ENCODE measurements at places on chromosomes 6 and 20.

GRCh38 chr20:61731363-61732181 lies 334.1 kb downstream of the TAF4 start:
- no peak for DNase-seq

DNA sequence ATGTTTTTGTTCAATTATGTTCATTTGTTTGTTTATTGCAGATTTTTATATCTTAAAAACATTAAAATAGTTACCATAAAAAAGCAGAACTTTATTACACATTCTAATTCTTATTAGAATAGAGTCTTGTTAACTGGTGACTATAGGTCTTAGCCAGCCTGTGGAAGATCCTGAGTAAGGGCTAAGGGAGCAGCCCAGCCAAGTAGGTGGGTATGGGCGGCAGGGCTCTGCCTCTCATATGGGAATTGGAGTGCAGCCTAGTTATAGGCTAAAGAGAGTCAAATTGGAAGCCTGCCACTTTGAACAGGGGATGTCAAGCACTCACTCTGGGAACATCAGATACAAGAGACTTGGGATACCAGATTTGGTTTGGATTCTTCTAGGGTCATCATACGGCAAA lies 10.5 kb upstream of the HSF2 start:
- DNase-seq, result no peak

GRCh38 chr6:36739947-36740817 lies 42.6 kb downstream of the RAB44 start:
- DNase-seq, result no peak

DNA sequence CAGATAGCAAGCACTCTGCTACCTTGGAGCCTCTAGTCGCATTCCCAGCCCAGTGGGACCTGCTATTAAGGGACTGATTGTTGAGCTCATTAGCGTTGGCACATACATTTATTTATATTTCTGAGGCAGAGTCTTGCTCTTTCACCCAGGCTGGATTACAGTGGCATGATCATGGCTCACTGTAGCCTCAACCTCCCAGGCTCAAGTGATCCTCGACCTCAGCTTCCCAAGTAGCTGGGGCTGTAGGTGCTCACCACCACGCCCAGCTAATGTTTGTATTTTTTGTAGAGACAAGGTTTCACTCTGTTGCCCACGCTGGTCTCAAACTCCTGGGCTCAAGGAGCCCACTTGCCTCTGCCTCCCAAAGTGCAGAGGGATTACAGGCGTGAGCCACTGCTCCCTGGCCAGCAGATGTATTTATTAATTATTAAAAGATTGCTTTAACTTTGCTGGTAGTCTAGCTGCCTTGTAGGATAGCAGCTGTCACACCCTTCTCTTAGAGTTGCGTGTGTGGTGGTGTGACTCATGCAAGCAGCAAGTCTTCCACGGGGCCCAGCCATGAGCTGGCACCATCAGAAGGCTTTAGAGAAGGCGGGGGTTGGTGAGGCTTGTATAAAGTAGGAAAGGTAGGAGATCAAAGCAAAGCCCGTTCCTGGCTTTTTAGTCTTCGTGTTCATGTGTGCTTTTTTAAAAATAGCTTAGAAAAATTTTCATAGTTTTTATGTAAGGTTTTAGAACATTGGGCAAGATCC lies 16.5 kb downstream of the ACTR5 start:
- DNase-seq, result peak; percentile 47

DNA sequence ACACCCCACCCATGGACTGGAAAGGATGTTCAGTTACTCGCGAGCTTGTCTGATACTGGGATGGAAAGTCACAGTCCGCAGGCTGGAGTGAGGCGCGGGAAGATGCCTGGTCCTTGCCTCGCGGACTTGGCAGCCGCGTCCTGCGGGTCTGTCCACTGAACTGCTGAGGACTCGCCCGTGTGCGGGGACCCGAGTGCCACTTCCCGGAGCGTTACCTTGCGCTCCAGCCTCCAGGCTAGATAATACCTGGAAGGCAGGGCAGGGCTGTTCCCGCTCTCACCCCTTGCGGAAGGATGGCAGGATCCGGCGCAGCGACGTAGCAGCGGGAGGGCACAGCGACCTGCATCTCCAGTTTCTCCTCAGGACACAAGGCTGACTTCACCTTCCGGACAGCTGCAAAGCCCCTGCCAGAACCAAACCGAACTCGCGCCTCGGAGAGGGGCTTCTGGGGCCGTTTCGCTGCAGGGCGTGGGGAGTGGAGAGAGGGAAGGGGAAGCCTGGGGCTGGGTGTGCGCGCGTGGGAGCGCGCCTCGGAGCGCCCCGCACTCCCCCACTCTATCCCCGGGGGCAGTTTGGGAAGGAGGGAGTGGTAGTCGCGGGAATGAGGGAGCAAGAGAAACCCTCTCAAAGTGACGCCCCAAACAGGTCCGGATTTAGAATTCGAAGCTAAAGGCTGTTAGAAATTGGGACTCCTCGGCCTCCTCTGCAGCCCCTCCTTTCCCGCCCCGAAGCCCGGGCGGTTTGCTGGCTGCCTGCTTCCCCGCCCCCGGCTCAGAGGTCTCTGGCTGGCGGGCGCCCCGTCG lies at the start of gene KCNQ5:
Gene KCNQ5, plus strand, starts transcription at position 774 of the 803 bp plus-strand sequence.
- no peak for DNase-seq

- no peak for DNase-seq
Observed at GRCh38 chr20:35285806-35286076, 1.2 kb upstream of the EIF6 start.

DNA sequence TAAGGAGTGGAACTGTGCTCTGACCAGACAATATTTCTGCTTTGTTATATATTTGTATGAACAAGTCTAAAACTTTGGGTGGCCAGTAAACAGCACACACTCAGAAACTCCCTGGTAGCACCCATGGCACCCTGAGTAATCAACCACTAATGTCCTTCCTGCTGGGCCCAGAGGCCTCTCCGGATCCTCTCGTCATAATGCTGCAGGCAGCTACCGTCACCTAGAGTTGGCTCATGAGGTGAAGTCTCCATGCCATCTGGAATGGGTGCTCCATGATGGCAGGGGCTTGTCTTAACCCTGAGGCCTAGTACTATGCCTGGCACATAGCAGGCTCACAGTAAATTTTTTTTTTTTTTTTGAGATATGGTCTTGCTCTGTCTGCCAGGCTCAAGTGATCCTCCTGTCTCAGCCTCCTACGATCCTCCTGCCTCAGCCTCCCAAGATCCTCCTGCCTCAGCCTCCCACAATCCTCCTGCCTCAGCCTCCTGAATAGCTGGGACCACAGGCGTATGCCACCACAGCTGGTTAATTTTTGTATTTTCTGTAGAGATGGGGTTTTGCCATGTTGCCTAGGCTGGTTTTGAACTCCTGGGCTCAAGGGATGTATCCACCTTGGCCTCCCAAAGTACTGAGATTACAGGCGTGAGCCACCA lies 3.0 kb upstream of the SDCBP2 start:
- no peak for DNase-seq

DNA sequence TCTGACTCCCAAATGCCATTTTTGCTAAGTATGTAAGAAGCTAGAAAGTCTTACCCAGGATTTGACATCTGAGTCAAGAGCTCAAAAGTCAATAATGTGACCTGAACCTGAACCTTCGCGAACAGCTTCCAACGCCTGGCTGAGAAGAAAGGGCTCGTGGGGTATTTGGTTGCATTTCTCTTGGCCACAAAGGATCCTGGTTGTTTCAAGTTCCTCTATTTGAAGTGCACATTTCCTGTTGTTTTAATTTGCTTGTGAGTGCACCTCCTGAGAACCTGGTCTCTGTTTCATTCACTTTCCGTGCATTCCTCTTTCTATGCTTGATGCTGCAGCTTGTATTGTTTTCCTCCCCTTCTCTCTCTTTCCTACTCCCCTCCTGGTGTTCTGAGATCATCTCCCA lies 212.5 kb downstream of the FOXA2 start:
- DNase-seq, result no peak

DNA sequence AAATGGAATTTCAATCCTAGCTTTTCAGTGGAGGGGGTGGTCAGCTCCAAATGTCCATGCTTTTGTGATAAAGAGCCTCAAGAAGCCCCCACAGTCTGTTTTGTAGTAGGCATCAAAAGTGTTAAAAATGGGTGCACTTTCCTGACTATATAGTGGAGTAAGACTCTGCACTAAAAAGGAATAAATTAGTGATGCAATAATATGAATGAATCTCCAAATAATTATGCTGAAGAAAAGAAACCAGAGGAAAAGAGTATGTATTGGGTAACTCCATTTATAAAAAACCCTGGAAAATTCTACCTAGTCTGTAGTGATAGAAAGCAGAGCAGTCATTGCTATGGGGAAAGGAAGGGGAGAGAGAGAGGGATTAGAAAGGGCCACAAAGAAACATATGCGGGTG lies 310.4 kb upstream of the SUPT3H start:
- no peak for DNase-seq

DNA sequence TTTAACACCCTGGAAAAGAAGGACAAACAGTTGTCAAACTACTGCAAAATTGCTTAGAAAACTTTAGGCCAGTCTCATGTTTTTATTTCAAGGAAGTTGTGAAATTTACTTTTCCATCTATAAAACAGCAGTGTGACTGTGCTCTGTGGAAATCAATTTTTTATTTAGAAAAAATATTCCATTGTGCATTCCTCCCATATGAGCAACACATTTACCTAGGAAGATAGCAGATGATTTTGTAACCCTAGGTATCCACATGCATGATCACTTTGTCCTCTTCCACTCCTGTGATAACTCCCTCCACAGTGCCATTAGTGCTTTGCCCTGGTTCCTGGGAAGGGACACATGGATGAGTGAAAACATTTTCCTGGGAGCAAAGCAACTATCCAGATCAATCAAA lies 70.0 kb upstream of the SHLD1 start:
- no peak for DNase-seq

DNA sequence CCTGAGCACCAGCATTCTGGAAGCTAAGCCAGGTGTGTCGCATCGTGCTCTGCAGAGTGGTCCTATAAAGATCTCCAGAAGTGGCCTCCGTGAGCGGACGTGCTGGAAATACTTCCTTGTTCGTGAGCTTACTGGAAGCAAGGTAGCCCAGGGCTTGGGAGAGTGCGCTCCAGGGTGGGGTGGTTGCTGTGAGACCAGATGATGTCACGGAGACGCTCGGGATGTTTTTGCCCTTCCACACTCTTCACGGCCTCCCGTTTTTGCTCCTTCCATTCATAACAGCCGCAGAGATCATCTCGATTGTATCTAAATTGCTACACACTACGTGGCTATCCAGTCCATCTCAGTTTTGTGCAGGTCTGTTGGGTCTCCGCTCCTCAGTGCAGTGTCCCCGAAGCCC lies 373.4 kb downstream of the THBS2 start:
- DNase-seq, result no peak

GRCh38 chr6:162408826-162409535 lies 318.6 kb downstream of the PRKN start:
- DNase-seq, result no peak

GRCh38 chr6:46501136-46502089 lies 10.2 kb upstream of the RCAN2 start:
- DNase-seq, result no peak

DNA sequence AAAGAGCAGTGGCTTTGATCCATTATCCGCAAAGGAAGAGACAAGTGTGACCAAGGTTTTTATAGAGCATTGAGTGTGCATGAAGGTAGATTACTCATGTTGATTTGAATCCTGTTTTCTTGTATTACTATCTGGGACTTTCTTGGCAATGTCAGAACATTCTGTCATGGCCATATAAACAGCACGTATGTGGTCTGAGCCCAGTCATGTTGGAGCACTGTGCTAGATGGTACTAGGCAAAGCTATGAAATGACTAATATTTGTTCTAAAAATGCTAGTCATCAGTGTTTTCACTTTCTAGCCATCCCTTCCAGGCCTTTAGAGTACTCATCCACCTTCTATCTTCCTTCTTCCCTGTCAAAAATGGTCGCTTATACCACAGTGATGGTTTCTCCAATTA lies 278.6 kb upstream of the FLRT3 start:
- no peak for DNase-seq

GRCh38 chr6:4640139-4640538 lies 136.1 kb upstream of the CDYL start:
- DNase-seq, result no peak

- DNase-seq, result peak; percentile 70
Observed at GRCh38 chr6:21987501-21987957, 309.3 kb downstream of the PRL start.

GRCh38 chr20:59776059-59776603 lies 157.3 kb downstream of the SYCP2 start:
- DNase-seq, result no peak

- no peak for DNase-seq
Observed at GRCh38 chr6:160795721-160796120, 93.7 kb downstream of the PLG start.

GRCh38 chr6:106883808-106884262 lies 90.7 kb downstream of the CD24 start:
- DNase-seq, result no peak

- DNase-seq, result no peak
Observed at GRCh38 chr6:31351401-31352309, 5.3 kb downstream of the HLA-B start.

DNA sequence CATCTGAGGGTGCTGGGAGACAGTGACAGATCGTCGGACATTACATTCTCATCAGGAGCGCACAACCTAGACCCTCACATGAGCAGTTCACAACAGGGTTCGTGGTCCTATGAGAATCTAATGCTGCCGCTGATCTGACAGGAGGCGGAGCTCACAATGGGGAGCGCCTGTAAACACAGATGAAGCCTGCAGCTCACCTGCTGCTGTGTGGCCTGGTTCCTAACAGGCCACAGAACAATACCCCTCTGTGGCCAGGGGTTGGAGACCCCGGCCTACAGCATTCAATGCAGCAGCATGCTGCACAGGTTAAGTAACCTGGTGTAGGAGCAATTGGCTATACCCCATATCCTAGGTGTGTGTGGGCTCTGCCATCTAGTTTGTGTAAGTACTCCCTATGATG lies 19.5 kb downstream of the ANKRD60 start:
- no peak for DNase-seq

DNA sequence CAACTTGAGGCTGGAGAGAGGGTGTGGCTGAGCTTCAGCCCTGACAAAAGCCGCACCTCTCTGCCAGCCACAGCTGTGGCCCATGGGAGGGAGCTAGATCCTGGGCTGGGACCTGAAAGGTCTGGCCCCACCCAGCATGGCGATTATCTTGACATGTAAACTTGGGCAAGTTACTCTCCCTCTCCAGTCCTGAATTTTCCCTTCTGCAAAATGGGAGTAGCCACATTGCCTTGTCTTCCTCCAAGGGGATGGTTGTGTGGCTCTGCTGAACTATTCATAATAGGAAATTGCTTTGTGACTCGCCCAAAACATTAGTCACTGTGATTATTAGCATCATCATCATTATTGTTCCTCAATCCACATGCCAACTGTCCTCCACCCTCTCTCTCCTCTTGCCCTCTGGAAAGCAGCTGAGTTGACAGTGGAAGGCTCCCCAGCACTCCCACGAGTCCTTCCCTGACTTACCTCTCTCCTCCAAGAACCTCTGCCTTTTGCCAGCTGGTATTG lies 23.0 kb upstream of the RBPJL start:
- no peak for DNase-seq

GRCh38 chr20:63452821-63453523 lies 19.5 kb downstream of the KCNQ2 start:
- no peak for DNase-seq
